A172 (cell line): ENCODE measurements at places on chromosomes 2 and 18.

DNA sequence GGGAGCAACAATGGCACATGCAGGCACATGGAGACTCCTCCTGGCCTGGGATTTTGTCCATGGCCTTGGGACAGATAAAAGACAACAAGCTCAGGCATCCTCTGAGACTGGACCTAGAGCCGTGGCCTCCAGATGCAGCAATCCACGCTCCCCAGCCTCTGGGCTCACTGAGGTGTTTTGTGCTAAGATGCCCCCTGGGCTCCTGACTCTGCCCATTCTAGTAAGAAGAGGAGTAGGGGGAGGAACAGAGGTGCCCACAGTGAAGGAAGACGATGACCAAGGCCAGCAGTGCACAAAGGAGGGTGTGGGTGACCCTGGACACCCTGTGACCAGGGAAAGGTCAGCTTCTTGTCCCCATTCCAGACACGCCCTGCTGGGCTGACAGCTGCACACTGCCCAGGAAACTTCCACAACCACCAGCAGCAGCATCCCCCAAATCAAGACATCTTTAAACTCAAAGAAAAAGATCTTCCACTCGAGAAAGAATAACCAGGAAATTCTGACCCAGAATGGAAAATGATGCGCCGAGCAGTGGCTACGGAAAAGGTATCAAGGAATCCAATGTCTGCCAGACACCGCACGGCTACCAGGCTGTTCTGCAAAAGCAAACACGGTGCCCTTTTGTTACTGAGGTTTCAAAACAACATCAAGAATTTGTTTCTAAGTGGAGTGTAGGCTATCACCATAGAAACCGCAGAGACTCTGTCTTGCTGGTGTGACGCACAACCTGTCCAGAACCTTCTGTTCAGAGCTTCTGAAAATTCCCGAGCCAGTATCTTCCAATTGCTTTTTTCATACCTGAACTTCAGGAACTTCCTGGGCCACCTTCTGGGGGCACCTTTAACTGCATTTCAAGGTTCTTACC is 65.5 kb downstream of the ZNF516 start:
- no peak for DNase-seq

GRCh38 chr18:2656981-2657512 is 1.5 kb downstream of the SMCHD1 start:
- DNase-seq = no peak

GRCh38 chr2:222576171-222577081 is 79.5 kb downstream of the FARSB start:
- DNase-seq = no peak

DNA sequence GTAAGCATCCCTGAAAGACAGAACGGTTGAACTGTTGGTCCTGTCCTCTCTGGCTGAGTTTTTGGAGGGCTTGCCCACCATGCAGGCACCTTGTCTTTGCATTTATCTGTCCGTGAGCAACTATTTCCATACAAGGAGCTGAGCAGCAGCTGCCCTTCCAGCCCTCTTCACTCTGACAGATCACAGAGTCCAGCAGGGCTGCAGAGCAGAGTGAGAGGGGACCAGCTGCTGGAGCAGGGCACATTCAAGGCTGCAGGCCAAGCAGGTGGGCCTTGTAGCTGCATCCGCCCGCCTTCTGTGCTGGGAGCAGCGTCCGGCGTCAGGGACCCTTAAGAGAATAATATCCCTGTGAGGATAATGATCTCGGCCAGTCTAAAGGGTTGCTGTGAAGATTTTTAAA is 9.5 kb downstream of the SMYD1 start:
- DNase-seq = no peak
